ENCODE measurements at places on chromosomes 13 and 19. TPM values are rescaled to one million over a fixed set of nuclear protein-coding genes. Genes with fewer than 3 reads are reported as not detected.

MED25 gene
- 28.3 TPM for polyA plus RNA-seq

DNA sequence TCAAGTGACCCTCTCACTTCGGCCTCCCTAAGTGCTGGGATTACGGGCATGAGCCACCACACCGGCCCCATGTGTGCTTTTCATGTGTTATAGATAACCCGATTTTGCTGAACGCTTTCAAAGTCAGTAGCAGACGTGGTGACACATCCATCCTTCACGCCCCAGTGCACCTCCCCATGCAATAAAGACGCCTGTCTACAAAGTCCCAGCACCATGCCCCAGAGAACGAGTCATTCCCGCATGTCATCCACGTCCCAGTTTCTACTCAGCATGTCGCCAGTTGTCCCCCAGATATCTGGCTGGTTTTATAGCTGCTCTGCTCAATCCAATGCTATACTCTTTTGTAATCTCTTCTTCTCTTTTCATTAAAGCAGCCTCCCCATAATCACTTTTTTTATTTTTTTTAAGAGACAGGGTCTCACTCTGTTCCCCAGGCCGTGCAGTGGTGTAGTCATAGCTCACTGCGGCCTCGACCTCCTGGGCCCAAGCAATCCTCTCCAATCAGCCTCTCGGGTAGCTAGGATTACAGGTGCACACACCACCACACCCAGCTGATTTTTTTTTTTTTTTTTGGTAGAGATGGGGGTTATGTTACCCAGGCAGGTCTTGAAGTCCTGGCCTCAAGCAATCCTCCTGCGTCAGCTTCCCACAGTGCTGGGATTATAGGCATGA is 42.5 kb downstream of the DNM2 start:
- H3K4me3 ChIP-seq, result no peak overlapping the region
- peaks cover 2% of the 10 kb centered on the region for H3K36me3 ChIP-seq
- no peak overlapping the region for H3K27ac ChIP-seq
- H3K27me3 ChIP-seq, result no peaks in the 10 kb centered on the region
- no peak for DNase-seq
- H3K4me1 ChIP-seq, result no peaks in the 10 kb centered on the region

- no peaks in the 10 kb centered on the region for H3K27me3 ChIP-seq
- no peaks in the 10 kb centered on the region for H3K4me1 ChIP-seq
- no peaks in the 10 kb centered on the region for H3K36me3 ChIP-seq
- no peak overlapping the region for H3K4me3 ChIP-seq
- no peak overlapping the region for H3K27ac ChIP-seq
- DNase-seq, result no peak
These were observed 1.8 kb upstream of the LILRB4 start for GRCh38 chr19:54660964-54661363.

DNA sequence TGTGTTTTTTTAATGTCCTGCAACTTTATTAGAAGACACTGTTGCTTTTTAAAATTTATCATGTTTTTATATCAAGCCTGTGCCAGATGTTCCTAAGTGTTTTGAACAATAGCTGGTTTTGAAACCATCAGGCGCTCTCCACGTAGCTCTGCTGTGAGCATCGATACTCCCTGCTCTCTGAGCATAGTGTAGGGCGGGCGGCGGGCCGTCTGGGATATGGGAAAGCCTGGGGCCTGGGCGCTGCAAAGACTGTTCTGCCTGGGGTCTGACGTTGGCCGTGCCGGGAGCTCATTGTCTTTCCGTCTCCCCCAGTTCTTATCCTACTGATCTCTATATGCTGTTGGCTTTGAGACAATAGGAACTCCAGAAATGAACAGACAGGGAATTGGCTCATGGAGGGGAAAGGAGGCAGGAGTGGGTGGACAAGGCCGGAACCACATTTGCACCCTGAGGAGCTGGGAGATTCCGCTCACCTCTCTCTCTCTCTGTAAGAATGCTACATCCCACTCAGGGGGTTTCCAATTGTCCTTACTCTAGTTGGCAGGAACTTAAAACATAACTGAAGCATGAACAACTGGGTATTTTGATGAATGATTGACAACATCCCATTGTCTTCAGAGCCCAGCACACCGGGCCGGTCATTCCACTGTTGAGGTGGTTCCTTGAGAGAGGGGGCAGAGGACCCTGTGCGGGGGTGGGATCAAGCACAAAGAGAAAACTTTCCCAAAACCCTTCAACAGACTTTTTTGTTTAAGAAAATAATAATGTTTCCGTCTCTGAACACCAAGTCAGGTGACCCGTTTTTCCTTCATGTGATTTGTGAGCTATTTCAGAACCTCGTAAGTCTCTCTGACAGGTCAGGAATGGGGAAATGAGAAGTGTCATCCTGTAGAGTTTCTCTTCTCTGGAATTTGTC is 64.7 kb downstream of the COL4A2 start:
- peak overlapping the region; percentile 72 for H3K27ac ChIP-seq
- H3K36me3 ChIP-seq, result peaks cover 2% of the 10 kb centered on the region
- DNase-seq, result peak; percentile 81
- peaks cover 45% of the 10 kb centered on the region for H3K4me1 ChIP-seq

GRCh38 chr13:44111701-44112100 is 232.0 kb downstream of the LACC1 start:
- H3K27ac ChIP-seq, result no peak overlapping the region
- DNase-seq, result no peak
- H3K4me1 ChIP-seq, result no peaks in the 10 kb centered on the region
- peaks cover 3% of the 10 kb centered on the region for H3K27me3 ChIP-seq

DNA sequence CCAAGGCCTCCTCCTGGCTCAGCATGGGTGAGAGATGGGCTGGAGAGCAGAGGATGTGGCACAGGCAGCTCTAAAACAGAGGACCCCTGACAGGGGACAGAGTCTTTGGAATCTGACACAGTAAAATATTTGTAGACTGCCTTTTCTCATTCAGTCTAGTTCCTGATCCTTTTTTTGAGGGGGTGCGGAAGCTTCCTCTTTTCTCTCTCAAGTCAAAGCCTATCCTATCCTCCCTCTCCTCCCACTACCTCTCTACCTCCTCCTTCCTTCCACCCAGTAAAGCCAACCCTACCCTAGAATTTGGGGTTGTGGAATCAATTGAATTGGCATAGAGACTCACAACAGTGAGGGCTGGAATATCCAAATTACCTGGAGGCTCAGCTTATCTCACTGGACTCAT is 82.0 kb downstream of the TEX26 start:
- H3K4me3 ChIP-seq, result no peak overlapping the region
- H3K27ac ChIP-seq, result no peak overlapping the region
- no peak for DNase-seq
- H3K4me1 ChIP-seq, result no peaks in the 10 kb centered on the region
- H3K36me3 ChIP-seq, result no peaks in the 10 kb centered on the region

All from endothelial cell of umbilical vein (primary cell).